GF-D8 (cell line): ENCODE measurements at places on chromosomes 5 and 9.

GRCh38 chr9:114929201-114929600 is 1.2 kb downstream of the TNFSF8 start:
- no peak for DNase-seq

- no peak for DNase-seq
These were observed 59.2 kb downstream of the TTLL11 start for GRCh38 chr9:122033775-122034373.

- no peak for DNase-seq
These were observed 1967.1 kb upstream of the WWC1 start for GRCh38 chr5:166324372-166324771.

DNA sequence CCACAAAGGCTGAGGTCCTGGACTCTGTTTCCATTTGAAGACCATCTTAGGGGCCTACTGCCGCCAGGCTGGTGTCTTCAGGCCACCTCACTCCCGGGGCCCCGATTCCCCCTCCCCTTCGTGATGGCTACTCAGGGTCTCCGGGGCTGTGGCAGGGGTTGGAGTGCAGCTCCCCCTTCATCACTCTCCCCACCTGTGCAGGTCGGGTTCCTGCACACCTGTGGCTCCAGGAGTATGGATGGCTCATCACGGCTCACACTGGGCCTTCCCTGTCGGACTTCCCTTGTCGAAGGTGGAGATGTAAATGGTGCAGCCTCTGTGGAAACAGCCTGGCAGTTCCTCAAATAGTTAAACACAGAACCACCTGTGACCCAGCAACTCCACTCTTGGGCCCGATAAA is 11.9 kb downstream of the LCN9 start:
- no peak for DNase-seq

- no peak for DNase-seq
These were observed 1146.2 kb downstream of the CDH9 start for GRCh38 chr5:25892211-25892610.

- DNase-seq = no peak
These were observed 15.2 kb upstream of the TERT start for GRCh38 chr5:1310118-1310517.

GRCh38 chr9:107691664-107692063 is 202.1 kb upstream of the KLF4 start:
- DNase-seq = no peak

GRCh38 chr5:150398722-150399523 is 13.8 kb downstream of the CD74 start:
- DNase-seq = no peak

DNA sequence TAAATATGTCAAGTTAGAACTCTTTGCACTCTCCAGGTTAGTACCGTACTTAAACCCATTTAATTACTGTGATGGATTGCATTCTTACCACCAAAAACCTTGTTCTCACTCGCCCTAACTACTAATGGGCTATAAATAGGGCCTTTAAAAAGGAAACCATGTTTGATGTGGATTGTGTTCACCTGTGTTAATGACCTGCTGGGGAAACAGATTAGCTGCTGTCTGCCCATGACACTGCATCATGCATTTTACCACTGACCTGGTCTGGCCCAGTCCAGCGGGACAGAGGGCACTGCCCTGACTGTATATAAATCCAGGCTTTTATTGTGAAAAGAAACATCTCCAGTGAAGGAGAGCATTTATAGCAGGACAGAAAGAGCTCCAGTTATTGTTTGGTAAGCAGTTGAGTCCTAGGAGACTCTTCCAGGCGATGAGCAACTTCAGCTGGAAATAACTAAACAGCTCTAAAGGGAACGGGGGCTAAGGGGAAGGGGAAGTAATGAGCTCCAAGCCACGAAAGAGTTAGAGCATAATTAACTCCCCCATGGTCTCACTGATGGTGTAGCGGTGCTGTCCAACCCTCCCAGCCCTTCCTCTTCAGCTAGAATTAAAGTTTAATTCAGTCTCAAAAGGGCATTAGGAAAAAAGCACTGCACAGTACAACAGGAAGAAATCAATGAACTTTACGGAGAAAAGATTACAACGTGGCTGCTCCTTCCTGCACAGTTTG is 303.1 kb downstream of the ENC1 start:
- DNase-seq = no peak

- no peak for DNase-seq
These were observed at the start of gene PAX5 for GRCh38 chr9:37033682-37034304. Gene PAX5 (minus strand): TSS chr9:37034268. CDS start chr9:37034031, 237 bp downstream.
